WERI-Rb-1 (cell line): ENCODE measurements at places on chromosomes 7 and 10.

GRCh38 chr10:44647877-44648542, 263.1 kb upstream of the CXCL12 start:
- DNase-seq: no peak

DNA sequence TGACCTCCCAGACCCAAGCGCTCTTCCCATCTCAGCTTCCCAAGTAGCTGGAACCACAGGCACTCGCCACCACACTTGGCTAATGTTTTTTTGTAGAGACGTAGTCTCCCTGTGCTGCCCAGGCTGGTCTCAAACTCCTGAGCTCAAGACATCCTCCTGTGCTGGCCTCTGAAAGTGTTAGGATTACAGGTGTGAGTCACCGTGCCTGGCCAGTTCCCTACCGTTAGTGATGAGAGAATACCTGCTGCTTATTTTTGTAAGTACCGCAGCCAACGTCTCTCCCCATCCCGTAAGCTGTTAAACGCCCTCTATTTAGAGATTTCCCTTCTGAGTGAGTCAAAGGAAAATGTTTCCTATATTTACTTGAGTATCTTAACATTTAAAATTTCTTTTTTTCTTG, 38.5 kb upstream of the PDLIM1 start:
- DNase-seq: no peak

DNA sequence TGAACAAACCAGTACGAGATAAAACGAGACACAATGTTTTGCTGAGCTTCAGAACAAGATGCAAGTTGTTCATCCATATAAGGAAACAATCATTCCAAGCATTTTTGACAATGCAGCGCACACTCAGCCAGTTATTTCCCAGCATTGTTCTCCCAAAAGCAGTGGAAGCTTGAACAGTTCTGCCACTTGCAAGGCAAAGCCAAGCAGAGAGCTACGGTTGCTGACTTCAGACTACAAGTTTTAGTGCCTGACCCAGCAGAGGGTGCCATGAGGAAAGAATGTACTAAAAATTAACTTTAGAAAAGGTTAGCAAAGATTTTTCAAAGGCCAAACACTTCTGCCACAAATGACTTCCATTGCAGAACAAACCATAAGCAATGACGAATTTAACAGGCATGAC, 152.5 kb downstream of the SLC25A13 start:
- DNase-seq: no peak

DNA sequence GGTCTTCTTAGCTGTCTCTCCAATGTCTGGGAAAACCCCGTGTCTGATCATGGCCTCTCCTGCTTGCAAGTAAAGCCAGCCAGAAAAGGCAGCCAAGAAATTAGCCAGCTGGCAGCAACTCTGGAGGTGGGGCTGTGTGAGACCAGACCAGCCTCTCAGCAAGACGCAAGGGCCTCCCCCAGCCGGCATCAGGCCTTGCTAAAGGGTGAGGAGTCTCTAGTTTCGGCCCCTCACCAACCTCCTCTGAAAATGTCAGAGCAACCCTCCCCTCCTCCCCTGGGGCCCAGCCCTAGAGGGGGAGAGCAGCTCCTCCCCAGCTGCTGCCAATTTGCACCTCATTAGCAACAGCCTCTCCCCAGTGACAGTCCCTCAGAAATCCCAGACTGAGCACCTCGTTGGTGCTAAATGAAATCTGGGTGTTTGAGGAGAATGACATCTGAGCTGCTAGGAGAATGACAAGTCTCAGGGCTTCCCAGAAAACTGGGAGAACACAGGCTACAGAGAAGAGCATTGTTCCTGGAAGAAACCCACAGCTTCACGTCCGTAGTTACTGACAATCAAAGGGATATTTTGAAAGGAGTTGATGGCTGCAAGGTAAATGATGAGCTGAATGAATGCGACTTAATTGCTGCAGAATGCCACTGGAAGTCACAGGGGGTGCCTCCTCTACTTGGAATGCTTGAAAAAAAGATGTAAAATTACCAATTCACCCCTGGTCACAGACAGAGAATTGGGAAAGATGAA, 25.9 kb downstream of the DGKI start:
- DNase-seq: peak; percentile 20

GRCh38 chr10:90906596-90906995, 14.3 kb downstream of the ANKRD1 start:
- DNase-seq: no peak

DNA sequence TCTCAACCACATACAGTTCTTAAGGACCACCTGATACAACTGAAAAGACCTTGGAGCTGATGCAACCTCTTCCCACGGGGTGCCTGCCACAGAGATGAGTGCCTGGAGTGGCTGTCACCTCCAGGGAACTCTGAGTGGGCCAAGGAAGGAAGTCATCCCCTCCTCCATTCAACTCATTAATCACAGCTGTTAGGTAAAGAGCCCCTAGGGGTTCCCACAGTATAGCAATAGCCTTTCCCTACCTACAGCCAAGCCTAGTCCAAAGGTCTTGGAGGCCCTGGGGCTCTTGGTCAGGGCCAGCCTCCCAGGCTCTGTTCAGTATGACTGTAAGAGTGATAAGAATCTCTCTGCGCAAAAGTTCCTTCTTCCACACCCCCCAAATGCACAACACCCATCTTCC, 70.4 kb upstream of the NFE2L3 start:
- DNase-seq: no peak

- no peak for DNase-seq
Observed at GRCh38 chr7:20411372-20411771, 80.7 kb downstream of the ITGB8 start.

DNA sequence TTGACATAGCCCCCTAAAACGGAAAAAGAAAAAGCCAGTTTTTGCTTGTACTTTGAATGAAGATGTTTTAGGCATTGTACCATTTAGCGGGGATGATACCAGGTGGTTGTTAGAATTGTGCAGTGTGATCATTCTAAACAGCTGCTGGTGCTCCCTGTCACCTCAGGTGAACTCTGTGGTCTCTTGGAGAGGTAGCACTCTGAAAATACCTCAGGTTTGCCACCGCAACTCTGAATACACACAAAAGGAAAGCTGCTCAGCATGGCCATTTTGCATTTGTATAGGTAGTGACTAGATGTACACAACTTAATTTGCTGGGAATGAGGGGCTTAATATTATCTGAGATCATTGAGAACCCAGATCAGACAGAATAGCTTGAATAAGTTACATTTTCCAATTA, 52.6 kb downstream of the PLEKHA8 start:
- DNase-seq: no peak

DNA sequence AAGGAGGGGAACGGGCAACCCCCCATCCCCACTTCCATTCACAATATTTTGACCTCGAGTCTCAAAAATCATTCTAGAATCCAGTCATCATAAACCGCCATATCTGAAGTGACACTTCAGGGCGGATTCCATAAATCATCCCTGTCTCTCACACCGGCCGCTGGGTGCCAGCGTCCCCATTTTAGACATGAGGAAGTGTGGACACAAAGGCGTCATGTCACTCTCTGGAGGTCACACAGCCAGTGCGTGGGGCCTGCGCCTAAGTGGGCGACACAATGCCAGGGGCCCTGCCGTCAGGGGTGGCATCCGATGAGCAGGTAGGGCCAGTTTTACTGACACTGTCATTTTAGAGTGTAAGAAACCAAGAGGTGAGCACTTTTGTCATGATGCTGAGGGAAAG, 19.5 kb downstream of the KCNH2 start:
- no peak for DNase-seq

- DNase-seq: no peak
Observed at GRCh38 chr7:48755061-48755555, 169.2 kb upstream of the CDC14C start.

DNA sequence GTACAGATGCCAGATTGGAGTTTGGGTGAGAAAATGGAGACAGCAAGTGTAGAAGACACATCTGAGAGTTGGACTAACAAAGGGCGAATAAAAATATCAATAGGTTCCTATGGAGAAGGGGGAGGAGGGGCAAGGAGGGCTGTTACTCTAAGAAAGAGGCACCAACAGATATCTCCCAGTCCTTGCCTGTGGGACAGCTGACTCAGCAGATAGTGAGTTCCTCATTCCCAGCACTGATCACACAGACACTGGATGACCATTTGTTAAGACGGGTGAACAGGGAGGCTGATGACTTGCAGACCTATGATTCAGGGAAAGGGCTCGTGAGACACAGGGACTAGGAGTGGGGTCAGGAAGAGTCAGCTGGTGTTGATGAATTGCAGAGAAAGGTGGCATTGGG, 5.7 kb upstream of the PRR15 start:
- DNase-seq: no peak

DNA sequence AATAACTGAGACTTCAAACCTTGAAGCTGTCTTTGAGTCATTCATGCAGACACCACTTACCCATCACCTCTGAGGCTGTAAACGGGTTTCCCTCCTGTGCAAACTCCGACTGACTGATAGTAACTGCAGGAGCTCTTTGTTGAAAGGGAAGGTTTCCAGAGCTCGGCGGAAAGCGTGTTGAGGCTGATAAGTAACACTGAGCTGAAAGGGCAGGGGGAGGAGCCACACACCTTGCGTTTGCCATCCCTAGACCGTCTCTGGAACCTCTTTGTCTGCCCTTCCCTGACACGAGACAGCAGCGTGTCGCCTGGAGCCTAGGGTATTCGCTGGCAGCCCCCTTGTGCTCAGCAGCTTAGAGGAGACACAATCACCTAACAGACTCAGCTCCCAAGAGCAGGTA, 134.0 kb downstream of the PAXIP1 start:
- DNase-seq: no peak

- DNase-seq: peak; percentile 45
Observed at GRCh38 chr7:28408960-28409715, 3.2 kb upstream of the CREB5 start.

DNA sequence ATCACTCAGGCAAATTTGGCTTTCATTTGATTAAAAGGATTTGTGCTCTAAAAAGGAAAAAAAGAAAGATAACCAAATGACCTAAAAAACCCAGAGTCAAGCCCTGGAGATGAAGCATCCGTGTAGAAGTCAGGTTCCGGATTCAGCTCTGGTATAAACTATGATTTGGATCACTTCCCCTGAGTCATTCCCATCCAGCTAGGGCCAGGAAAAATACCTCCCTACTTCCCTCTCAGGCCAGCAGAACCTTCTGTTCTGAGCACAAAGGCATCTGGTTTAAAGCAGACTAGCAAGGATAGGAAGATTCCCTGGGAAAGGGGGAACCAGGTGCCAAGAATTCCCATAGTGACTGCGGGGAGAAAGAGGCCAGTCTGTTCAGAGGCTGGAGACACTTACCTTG, 25.7 kb upstream of the NDST2 start:
- DNase-seq: no peak

DNA sequence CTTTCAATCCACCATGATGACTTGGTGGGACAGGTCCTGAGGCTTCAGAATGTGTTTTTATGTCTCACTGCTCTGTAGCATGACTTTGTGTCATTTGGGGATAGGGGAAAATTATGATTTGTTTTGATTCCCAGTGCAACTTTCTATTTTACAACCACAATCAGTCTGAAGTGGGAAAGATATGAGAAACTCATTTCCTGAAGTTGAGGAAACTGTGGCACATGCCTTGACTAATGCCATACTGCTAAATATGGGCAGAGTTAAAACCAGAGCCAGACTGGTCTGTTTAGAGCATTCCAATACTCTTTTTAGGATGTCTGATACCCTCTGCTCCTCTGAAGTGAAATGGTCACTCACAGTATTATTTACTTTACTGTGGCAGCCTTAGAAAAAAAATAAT, 307.7 kb downstream of the ADRA2A start:
- no peak for DNase-seq

DNA sequence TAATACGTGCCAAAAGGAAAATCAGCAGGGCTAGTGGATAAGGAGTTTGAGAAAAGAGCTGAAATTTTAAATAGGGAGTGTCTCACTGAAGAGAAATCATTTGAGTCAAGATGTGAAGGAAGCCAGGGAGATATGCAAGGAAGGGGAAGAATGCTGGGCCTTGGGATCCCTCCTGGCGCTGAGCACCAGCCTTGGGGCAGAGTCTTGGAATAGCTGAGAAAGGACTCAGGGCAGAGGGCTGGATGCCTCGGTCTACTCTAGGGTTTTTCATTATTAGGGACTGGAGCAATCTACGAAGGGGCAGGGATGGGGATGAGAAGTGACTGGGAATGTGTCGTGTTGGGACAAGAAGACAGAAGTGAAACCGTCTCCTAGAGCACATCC, 484 bp downstream of the ZWINT start:
- DNase-seq: no peak

DNA sequence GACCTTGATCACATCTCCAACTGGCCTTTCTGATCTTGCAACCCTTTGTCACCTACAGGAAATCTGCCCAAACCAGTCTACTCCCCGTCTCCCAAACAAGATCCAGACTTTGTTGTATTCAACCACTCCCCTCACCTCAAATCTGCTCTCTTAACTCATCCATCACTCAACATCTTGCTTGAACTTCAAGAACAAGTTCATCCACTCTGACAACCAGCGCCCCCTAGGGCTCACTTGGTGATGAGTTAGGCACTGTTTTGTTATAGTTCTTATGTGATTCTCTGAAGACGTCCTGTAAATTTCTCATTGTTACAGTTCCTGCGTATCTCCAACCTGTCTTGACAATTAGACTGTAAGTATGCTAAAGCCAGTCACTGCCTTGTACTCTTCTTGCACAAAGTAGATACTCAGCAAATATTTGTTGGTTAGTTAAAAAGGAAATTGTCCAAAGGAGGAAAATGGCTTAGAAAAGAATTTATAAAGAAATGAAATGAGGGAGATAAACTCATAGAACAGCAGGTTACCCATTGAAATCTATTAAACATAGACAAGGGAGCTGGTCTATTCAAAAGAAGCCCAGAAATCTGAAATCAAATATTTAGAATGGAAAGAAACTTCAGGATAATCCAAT, 5.3 kb downstream of the FRMD4A start:
- DNase-seq: peak; percentile 50

DNA sequence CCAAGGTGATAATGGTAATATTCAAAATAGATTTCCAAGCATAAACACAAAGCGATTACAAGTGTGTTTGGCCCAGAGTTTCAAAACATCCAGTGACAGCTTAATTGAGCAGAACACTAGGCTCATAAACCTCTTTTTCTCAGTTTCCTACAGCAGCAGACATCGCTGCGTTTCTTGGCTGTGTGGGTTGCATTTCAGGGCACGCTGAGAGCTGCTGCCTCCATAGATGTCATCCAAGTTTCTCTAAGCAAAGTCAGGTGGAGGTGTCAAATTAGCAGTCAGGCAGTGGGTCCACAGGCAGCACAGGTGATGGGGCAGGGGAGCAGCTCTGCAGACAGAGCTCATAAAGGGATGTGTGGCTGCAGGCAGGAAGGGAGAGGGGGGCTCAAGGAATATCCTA, 50.5 kb upstream of the COL13A1 start:
- DNase-seq: no peak

- no peak for DNase-seq
Observed at GRCh38 chr7:24245362-24245761, 38.6 kb upstream of the NPY start.

- peak; percentile 90 for DNase-seq
Observed at GRCh38 chr7:100803398-100804161, 23.7 kb downstream of the EPHB4 start.

GRCh38 chr10:78729366-78729765, 339.4 kb upstream of the ZMIZ1 start:
- no peak for DNase-seq

- no peak for DNase-seq
Observed at GRCh38 chr7:101173752-101174244, 6.3 kb downstream of the NAT16 start.

- peak; percentile 97 for DNase-seq
Observed at GRCh38 chr7:92134271-92135051, at the start of gene CYP51A1. Gene CYP51A1 (minus strand): TSS chr7:92134477. CDS start chr7:92134364, 113 bp downstream.
